Astrocyte of the spinal cord (primary cell): ENCODE measurements at places on chromosomes 3 and 15.
A peak's percentile ranks its signal among the peaks of the same experiment; 100 is the strongest.

DNA sequence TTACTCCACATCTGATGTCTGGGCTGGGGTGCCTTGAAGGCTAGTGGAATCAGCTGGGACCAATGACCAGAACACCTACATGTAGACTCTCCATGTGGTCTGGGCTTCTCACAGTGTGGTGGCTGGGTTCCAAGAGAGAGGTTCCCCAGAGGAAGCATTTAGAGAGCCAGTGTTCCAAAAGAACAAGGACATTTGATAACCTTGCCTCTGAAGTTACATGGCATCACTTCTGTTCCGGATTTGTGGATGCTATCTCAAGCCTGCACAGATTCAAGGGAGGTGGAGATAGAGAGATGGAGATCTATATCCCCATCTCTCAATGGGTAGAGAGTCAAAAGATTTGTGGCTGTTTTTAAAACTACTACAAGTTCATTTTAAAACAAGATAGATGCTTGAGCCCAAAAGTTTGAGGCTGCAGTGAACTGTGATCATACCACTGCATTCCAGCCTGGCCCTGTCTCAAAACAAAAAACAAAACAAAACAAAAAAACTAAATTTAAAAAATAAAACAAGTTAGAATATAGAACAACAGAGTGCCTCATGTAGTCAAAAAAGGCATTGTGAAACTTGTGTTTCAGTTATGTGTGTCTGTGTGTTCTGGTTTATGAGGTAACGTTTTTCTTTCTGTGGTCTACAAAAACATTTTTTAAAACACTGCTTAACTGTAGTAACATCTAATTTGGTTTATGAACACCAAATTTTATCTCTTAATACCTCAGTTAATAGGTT lies 44.8 kb downstream of the PDE8A start:
- DNase-seq: no peak

DNA sequence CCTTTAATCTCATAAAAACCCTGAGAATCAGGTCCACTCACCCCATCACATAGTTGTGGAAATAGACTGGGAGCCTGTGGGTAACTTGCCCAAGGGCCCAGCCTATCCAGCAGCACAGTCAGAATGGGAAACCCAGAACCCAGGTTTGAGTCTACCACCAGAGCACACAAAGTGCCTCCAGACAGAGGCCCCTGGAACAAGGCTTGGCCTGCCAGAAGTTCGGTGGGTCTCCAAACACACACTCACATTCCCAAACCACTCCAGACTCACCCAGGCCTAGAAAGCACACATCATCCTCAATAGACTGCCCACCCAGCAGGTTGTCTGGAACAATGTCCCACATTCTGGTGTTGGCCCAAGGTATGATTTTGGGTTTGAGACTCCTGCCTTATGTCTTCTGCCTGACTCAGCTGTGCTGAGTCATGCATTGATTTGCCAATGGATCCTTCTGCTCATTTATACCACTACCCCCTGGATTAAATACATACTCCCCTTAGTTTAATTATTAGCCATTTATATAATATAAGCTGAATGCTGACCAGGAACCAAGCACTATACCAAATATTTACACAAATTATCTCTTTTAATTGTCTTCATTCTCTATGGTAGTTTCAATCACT lies 4.5 kb downstream of the SLC12A8 start:
- no peak for DNase-seq

DNA sequence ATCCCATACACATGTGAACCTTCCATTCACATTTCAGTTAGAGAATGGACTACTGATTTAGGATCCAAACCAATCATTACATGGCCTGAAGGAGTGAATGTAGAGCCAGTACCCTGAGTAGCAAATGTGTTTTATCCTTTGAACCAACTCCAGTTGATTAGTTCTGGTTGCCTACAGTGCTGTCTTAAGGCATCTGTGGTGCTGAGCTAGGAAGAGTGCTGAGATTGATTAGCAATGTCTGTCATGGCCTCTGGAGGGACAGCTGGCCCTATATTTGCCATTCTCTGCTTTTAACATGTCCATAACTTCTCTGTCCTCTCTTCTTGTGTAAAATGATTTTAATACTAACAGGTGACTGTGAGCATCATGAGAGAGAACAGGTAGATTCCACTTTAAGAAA lies 11.1 kb downstream of the LRTM1 start:
- no peak for DNase-seq

DNA sequence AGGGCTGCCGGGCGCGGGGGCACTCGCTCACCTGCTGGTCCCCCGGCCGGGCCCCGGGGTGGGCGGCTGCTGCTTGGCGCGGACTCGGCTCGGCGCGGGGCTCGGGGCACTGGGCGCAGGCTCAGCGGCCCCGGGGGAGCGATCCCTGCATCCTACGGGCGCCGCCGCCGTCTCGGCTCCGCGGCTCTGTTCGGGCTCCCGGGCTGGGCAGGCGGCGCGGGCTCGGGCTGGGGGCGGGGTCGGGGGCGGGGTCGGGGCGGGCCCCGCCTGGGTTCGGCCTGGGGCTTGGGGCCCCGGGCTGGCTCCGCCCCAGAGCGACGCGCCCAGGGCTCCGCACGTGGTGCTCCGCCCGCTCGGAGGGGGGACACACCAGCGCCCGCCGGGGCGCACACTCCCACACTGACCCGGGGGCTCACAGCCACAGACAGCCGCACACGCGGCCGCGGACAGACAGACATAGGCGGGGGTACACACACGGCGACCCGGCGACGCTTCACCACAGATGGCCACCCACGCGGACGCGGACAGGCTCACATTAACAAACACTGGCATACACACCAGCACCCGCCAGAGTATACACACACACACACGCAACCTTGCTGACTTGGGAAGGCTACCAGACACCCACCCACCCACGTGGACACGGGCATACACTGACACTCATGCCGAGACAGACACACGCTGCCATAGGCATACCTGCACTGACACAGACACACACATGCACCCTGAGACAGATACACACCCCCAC lies at the start of gene SCN5A:
Gene SCN5A, minus strand, starts transcription at position 188 of the 748 bp plus-strand sequence. CDS start 16,380 bp downstream, outside the sequence.
- DNase-seq: no peak

- no peak for DNase-seq
Measured at GRCh38 chr3:8298021-8298954, 203.3 kb upstream of the LMCD1 start.

GRCh38 chr3:147391781-147392624 lies 14.3 kb downstream of the ZIC4 start:
- peak; percentile 95 for DNase-seq

- DNase-seq: no peak
Measured at GRCh38 chr15:73948982-73949381, 22.7 kb downstream of the LOXL1 start.

DNA sequence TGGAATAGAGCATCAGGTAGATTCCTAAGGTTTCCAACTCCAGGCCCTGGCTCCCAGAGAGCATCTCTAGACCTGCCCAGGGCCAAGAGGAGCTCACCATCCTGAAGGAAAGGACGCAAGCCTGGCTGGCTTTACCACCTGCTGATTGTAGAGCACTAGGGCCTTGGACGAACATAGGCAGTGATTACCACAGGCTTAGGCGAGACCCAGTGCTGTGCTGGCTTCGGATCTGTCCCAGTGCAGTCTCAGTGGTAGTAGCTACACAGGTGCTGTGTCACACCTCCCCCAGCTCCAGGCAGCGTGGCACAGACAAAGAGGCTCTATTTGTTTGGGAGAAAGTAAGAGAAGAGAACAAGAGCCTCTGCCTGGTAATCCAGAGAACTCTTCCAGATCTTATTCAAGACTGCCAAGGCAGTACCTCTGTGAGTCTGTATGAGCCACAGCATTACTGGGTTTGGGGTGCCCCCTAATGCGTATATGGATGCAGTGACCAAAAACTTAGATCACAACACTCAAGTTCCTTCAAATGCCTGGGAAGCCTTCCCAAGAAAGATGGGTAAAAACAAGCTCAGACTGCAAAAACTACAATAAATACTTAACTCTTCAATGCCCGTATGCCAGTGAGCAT lies 25.4 kb downstream of the ISG20 start:
- no peak for DNase-seq

GRCh38 chr3:29514912-29515311 lies 234.0 kb downstream of the RBMS3 start:
- DNase-seq: no peak

GRCh38 chr3:156217674-156218352 lies 97.4 kb downstream of the KCNAB1 start:
- peak; percentile 78 for DNase-seq

- no peak for DNase-seq
Measured at GRCh38 chr3:102074946-102075345, 225.6 kb downstream of the NFKBIZ start.

- DNase-seq: no peak
Measured at GRCh38 chr3:128496602-128497304, 3.8 kb upstream of the GATA2 start.
